Psoas muscle (tissue), 8 donors: ENCODE measurements at places on chromosomes 2 and 18. TPM values are rescaled to one million over a fixed set of nuclear protein-coding genes. Genes with fewer than 3 reads are reported as not detected.

DNA sequence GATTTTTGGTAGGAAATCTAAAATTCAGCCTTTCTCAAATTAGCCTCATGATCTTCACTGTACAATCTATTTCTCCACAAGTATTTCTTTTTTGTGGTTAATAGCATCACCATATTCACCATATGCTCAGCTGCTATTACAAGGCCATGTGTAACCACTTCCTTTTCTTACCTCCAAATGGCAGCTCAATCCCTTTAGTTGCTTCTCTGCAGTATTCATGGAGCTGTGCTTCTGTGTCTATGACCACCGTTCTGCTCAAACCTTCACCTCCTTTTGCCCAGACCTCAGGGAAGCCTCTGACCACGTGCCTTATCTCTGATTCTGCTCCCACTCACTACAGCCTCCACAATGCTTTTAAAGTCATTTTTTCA, 126.7 kb upstream of the TMEM200C start:
- DNase-seq, result no peak

DNA sequence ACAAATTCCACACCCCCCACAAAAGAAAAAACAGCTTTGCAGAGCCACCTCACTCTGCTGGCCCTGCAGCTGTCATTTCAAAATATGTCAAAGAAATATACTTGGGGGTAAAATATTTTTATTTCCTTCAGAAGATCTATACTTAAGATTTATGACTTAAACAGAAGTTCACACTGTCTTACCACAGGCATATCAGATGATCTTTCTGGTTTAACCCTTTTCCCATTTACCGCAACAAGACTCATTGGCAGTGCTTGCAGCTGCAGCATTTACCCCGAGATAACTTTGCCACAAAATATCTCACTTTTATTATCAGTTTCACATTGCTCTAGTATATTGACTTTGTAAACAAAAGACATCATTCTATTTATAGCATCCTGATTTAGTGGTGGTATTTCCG, 21.6 kb upstream of the SLC35G4 start:
- no peak for DNase-seq

DNA sequence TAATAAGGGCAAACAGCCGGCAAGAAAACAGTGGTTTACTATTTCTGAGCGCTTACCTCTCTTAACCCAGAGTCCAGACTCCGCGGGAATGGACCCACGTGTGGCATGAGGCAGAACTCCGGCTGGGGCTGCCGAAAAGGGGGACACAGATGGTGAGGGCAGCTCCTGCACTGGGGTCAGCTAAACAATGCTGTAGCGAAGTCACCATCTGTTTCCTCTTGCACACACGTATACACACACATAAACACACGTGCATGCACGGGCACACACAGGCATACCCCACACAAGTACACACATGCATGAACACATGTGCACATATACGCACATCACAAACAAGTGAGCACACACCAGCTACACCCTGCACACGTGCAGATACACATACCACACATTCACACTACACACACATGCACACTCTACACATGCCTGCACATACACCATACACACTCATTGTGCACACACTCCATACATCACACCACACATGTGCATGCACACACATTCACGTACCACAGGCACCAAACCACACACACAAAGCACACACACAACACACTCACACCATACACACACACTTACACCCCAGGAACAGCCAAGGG, 105.9 kb upstream of the ID2 start:
- DNase-seq, result no peak

DNA sequence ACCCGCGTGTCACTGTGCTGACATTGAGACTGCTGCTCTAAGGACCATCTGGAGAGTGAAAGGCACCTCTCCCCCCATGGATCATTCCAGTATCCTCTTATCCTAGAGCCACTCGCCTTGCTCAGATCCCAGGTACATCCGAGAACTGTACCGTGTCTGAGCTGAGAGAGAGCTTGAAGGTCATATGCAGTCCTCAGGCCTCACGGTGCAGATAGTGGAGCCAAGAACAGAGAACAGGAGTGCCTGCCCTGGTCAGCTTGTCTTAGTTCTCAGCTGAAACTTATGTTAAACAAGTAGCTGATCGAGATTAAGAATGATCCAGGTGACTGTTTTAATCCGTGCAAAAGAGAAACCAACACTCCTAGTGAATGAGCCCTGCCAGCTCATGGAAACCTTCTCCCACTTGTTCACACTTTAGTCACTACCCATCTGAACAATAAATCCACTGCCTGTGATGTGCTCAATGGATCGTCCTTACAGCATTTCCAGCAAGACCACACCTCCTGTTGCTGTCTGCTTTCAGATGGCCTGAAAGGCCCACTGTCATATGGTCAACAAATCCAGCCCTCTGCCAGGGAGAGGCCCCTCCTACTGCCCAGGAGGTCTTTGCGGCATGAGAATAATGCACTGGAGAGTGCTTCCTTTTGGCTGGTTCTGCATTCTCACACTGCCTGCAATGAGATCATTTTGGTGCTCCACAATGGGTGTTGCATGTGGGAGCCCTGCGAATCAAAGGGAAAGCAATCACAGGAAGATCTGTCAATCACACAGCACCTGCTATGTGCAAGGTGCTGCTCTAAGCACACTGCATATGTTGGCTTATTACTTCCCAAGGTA, 43.7 kb upstream of the APCDD1 start:
- no peak for DNase-seq

- no peak for DNase-seq
These were observed 73.8 kb upstream of the MGAT4A start for GRCh38 chr2:98804736-98805135.

DNA sequence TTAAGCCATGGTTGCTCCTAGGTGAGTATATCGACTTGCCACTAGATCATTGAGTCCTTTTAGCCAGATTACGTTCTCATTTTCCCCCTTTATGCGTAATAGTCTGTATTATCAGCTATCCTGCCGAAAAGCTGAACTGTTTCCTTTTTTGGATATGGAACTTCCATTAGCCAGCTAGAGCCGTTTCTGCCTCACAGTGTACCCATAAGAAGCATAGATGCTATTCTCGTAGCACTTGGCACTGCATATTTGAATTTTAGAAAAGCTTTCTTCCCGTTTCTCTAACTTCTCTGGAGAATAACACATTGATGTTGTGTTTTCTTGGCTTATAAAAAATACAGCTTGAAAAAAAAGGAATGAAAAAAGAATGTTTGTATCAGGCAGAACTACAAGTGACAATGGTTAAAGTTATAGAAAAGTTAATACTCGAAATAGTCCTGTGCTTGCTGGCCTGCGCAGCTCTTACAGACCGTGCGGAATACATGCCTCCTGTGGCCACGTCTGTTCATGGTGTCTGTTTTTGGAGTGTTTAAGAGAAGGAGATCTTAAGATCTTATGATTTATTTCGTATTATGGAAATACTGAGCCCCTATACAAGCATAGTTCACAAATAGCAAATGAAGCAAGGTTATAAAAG, 710 bp downstream of the DUSP19 start:
- no peak for DNase-seq

The C2orf15 gene
- total RNA-seq, result not detected

The SP140 gene
- total RNA-seq, result 0.32 TPM

The VWA3B gene
- total RNA-seq, result not detected

The GLB1L gene
- 0.94 TPM for total RNA-seq

The MRPL19 gene
- total RNA-seq, result 68.6 TPM
